ENCODE measurements at places on chromosomes 5 and 9. TPM values are rescaled to one million over a fixed set of nuclear protein-coding genes. Genes with fewer than 3 reads are reported as not detected.

DNA sequence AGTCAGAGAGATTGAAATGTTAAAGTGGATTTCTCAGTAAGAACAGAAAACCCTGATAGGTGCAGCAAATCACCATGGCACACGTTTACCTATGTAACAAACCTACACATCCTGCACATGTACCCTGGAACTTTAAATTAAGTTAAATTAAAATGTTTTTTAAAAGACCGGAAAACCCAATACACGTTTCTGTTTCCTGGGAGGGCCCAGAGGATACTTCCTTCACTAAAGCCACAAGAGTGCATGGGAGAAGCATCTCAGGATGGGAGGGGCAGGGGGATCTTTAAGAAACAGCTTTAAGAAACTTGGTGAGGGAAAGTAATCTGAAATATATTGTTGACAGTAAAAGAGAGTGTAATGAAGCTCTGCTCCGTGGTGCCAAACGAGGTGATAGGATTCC is 164.7 kb upstream of the PTGER4 start:
- no peaks in the 10 kb centered on the region for H3K36me3 ChIP-seq
- H3K4me1 ChIP-seq = no peaks in the 10 kb centered on the region
- DNase-seq = no peak
- no peak overlapping the region for H3K27ac ChIP-seq

DNA sequence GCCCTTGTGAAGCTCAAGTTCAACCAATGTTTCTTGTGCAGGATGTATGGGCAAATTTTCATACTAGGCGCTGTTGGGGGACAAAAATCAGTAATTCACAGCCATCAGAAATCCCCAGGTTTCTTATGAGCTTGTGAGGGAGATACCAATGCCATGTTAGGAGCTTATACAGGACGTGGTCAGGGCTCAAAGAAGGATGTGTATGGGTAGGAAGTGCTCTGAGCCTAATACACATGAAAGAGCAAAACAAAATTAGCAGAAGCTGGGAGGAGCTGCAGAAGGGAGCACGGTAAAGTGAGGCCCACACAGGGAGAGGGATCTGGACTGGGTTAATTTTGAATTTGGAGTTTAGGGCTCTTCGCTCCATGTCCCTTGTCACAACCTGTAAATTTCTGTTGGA is 114.6 kb upstream of the MAP3K1 start:
- H3K27ac ChIP-seq = no peak overlapping the region
- no peaks in the 10 kb centered on the region for H3K4me1 ChIP-seq

- peak overlapping the region; percentile 72 for H3K27ac ChIP-seq
- no peaks in the 10 kb centered on the region for H3K36me3 ChIP-seq
- no peaks in the 10 kb centered on the region for H3K4me1 ChIP-seq
- no peak for DNase-seq
Observed at GRCh38 chr5:170254056-170254455, 21.3 kb downstream of the C5orf58 start.

CMYA5 gene
- 5.0 TPM for total RNA-seq

HK3 gene
- 2.5 TPM for total RNA-seq

DNA sequence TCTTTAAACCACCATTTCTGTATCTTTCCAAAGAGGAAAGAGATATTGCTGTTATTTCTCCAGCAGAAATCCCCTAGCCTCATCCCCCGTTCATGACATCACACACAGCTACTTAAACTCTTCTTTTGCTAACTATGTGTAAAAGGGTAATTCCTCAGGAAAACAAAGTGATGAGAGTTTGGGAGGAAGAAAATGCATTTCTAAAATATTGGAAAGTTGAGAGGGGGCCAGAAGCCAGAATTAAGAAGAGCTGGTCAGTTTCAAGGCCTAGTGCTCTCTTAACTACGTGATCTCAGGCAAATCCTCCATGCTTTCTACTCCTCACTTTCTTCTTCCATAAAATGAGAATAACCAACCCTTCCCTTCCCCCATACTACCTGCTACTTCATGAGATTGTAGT is 109.4 kb downstream of the LIFR start:
- H3K4me1 ChIP-seq = no peaks in the 10 kb centered on the region
- no peaks in the 10 kb centered on the region for H3K27me3 ChIP-seq
- no peak for DNase-seq

DNA sequence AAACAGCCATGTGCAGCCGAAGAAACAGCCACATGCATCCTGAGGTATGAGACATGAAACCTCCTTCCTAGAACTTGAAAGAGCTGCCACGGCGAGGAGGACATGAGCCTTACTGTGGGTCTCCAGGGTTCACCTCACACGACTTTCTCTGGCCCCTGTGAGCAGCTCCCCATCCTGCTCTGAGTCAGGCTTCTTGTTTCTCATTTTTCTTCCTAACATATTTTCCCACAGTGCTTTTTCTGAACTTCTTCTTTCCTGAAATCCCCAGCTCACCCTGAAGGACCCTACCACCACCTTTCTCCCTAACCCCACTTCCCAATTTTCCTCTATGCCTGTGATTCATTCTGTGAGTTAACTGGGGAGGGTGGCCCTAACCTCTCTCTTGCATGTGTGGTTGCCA is 33.7 kb upstream of the ADRB2 start:
- no peak for DNase-seq
- H3K27ac ChIP-seq = no peak overlapping the region
- no peaks in the 10 kb centered on the region for H3K36me3 ChIP-seq
- H3K4me1 ChIP-seq = no peaks in the 10 kb centered on the region
- H3K4me3 ChIP-seq = no peak overlapping the region
- H3K27me3 ChIP-seq = no peaks in the 10 kb centered on the region

DNA sequence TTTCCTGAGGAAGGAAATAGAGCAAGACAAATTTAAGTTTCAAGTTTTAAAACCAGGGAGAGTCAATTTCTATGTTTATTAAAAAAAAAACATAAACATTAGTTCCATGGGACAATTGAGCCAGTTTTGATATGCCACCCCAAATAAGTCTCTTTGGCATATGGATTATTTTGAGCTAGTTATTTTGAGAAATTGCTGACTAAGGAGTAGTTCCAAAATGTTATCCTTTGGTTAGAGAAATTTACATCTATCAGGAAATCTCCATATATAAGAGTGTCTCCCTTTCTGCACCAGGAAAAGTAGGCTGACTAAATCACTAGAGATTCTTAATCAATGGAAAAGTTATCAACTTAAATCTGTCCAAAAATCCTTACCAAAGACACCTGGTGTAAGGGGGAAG is 105.8 kb downstream of the HAPLN1 start:
- H3K27ac ChIP-seq = no peak overlapping the region
- no peak overlapping the region for H3K4me3 ChIP-seq
- H3K36me3 ChIP-seq = no peaks in the 10 kb centered on the region
- no peak for DNase-seq

GRCh38 chr9:100350188-100350587 is 2.6 kb downstream of the TEX10 start:
- no peak for DNase-seq
- no peaks in the 10 kb centered on the region for H3K27me3 ChIP-seq
- no peak overlapping the region for H3K4me3 ChIP-seq
- no peaks in the 10 kb centered on the region for H3K36me3 ChIP-seq

DNA sequence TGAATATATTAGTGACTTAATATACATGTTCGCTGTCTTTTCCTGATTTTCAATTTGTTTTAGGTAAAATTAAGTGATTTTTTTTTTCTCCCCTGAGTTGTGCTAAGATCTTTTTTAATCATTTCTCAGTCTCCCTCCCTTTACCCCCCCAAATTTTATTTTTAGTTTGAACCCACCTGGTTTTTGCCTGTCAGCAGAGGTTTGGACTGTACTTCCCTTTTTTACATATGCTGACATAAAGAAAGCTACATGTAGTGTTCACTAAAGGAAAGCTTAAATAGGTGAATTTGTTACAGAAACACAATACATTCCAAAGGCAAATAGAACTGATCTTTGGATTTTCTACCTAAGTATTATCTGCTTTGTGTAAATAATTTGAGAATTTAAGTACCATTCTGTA is 82.2 kb downstream of the IPO11 start:
- H3K27me3 ChIP-seq = no peaks in the 10 kb centered on the region
- no peak for DNase-seq
- no peak overlapping the region for H3K4me3 ChIP-seq
- no peaks in the 10 kb centered on the region for H3K36me3 ChIP-seq
- H3K4me1 ChIP-seq = no peaks in the 10 kb centered on the region

DNA sequence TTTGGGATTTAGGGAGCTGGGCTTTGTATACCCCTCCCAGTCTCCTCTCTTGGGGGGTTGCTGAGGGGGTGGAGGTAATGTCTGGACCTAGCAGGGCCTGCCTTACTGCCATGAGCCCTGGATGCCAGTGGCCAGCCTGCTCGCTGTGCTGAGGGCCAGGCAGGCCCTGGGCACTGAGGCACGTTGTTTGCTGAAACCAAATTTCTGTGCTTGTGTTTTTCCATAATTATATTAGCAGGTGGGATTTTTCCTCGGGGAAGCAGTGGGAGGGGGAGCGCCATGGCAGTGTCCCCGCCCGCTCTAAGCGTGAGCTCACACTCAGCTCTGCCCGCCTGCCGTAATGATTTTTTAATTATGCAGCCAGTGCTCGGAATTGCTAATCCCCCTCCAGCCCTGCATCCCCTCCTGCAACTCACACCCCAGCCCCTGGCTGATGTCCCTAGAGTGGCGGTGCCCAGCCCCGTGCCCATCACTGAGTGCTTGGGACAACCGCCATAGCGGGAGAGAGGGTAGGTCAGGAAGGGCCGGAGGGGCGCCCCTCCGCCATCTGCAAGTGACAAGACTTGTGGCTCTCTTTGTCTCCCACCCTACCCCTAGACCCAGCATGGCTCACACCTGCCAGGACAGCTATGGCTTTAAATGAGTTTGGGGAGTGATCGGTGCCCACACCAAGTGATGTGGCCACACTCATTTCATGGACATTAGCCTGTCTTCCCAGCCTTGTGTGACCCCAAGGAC is 20.9 kb downstream of the CXXC5 start:
- no peaks in the 10 kb centered on the region for H3K36me3 ChIP-seq
- H3K4me1 ChIP-seq = peaks cover 32% of the 10 kb centered on the region
- peak overlapping the region; percentile 52 for H3K4me3 ChIP-seq
- H3K27ac ChIP-seq = peak overlapping the region; percentile 97
- DNase-seq = no peak

DNA sequence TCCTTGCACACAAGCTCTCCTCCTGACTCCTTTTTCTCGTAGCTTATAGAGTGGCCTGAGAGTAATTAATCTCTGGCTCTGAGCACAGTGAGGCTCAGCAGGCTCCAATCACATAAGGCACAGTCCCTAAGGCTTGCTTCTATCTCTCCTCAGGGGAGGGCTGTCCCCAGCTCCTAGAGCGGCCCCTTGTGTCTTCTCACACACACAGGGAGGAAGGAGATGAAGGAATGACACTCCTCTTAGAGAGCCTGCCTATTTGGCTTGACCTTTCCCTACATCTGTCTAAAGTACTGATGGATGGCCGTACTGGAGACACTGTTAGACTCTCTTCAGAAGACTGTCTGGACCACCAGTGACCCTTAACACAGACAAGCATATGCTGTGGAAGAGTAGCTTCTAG is 12.9 kb downstream of the TAS2R1 start:
- no peak overlapping the region for H3K4me3 ChIP-seq
- H3K27ac ChIP-seq = no peak overlapping the region
- no peaks in the 10 kb centered on the region for H3K36me3 ChIP-seq
- H3K4me1 ChIP-seq = no peaks in the 10 kb centered on the region
- H3K27me3 ChIP-seq = no peaks in the 10 kb centered on the region

DNA sequence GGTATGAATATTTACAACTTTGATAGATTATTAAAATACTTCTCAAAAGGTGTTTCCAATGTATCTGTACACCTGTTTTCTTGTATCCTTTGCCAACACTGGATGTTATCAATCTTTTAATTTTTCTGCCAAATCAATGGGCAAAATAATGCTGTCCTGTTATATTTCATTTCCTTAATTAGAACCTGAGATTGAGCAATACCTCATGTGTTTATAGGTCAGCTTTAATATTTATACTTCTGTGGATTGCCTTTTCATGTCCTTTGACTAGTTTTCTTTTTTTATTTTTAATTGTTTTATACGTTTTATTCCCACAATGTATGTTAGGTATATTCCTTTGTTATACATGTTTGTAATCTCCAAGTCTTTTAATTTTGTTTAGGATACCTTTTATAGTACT is 77.6 kb downstream of the JAK2 start:
- H3K27me3 ChIP-seq = no peaks in the 10 kb centered on the region
- no peak overlapping the region for H3K27ac ChIP-seq
- H3K36me3 ChIP-seq = no peaks in the 10 kb centered on the region
- H3K4me3 ChIP-seq = no peak overlapping the region

GRCh38 chr9:33506626-33507370 is 17.3 kb upstream of the ANKRD18B start:
- H3K36me3 ChIP-seq = no peaks in the 10 kb centered on the region
- no peak for DNase-seq
- H3K27ac ChIP-seq = no peak overlapping the region
- H3K4me1 ChIP-seq = no peaks in the 10 kb centered on the region
- no peaks in the 10 kb centered on the region for H3K27me3 ChIP-seq
- H3K4me3 ChIP-seq = no peak overlapping the region

IFNK gene
- total RNA-seq = not detected

- H3K27me3 ChIP-seq = no peaks in the 10 kb centered on the region
- peak overlapping the region; percentile 97 for H3K4me3 ChIP-seq
- H3K27ac ChIP-seq = peak overlapping the region; percentile 97
- DNase-seq = no peak
- no peaks in the 10 kb centered on the region for H3K36me3 ChIP-seq
- peaks cover 6% of the 10 kb centered on the region for H3K4me1 ChIP-seq
Observed at GRCh38 chr9:114611516-114612271, 603 bp downstream of the TMEM268 start.

PTGS1 gene
- 2.6 TPM for total RNA-seq

GRCh38 chr5:108461628-108462367 is 79.9 kb upstream of the FBXL17 start:
- no peak overlapping the region for H3K4me3 ChIP-seq
- DNase-seq = no peak
- H3K27ac ChIP-seq = no peak overlapping the region
- no peaks in the 10 kb centered on the region for H3K4me1 ChIP-seq
- no peaks in the 10 kb centered on the region for H3K36me3 ChIP-seq
- H3K27me3 ChIP-seq = no peaks in the 10 kb centered on the region

ABLIM3 gene
- 26.3 TPM for total RNA-seq

All from breast epithelium (tissue), 4 donors.